ENCODE measurements at places on chromosomes 11 and 22.

GRCh38 chr22:38172832-38173640 lies 8.6 kb downstream of the PLA2G6 start:
- peak; percentile 59 for DNase-seq

DNA sequence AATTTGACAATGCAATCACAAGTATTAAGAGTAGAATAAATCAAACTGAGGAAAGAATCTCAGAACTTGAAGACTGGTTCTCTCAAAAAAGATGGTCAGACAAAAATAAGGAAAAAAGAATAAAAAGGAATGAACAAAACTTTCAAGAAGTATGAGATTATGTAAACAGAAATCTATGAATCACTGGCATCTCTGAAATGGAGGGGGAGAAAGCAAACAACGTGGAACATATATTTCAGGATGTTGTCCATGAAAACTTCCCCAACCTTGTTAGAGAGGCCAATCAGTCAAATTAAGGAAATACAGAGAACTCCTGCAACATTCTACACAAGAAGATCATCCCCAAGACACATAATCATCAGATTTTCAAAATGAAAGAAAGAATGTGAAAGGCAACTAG lies 235.7 kb downstream of the SBF2 start:
- no peak for DNase-seq

GRCh38 chr11:128963744-128964325 lies 21.2 kb upstream of the TP53AIP1 start:
- no peak for DNase-seq

DNA sequence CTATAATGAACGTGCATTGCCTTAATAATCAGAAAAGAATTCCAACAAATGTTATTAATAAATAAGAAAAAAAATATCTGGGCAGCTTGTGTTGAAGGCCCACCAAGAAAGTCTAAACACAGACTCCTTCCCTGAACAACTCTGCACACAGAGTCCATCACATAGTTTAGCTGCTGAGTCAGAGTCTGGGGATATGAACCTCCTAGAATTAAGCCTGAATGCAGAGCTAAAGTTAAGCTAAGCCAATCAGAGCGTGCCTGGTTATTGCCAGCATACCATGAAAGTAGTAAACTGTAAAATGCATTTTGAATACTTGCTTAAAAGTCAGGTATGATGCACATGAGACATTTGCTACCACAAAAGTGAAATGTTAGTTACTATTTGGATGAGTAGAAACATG lies 25.6 kb upstream of the TENM4 start:
- DNase-seq: no peak

DNA sequence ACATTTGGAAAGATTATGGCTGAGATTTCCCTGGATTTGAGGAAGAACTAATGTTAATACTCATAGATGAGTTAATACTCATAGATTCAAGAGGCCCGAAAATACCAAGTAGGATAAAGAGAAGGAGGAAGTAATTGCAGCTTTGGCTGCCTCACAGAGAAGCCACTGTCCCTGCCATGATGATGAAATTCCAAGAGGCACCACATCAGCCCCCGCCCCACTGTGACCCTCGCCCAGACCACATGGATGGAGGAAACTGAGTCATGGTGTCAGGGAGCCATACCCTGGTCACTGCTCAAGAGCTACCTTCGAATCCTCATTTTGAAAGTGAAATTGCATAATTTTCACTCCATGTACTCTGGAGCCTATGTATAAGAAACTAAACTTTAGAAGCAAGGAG lies 92.9 kb upstream of the SLC22A12 start:
- DNase-seq: no peak

GRCh38 chr22:37387793-37388192 lies 39.5 kb downstream of the ELFN2 start:
- DNase-seq: no peak

GRCh38 chr11:44256673-44257291 lies 53.2 kb downstream of the ALX4 start:
- no peak for DNase-seq

DNA sequence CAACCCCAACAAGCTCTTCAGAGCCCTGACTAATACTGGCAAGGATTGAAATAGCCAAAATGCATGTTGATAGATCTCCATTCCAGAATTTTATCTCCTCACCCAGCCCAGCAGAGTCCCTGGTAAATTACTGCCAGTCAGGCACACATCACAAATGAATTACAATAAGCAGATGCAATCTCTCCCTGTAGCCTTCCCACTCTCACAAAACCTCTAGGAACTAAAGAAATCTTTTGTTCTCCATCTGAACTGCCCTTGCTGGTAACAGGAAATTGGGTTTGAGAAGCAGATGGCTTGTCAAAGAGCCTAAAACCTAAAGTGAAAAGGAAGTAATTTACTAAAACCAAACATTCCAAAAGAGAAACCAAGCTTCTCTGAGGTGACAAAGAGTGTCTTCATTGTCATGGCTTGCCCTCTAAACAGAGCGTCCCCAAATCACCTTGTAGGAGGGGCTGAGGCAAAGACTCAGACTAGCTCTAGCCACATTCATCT lies 59.5 kb downstream of the FAM168A start:
- DNase-seq: no peak

DNA sequence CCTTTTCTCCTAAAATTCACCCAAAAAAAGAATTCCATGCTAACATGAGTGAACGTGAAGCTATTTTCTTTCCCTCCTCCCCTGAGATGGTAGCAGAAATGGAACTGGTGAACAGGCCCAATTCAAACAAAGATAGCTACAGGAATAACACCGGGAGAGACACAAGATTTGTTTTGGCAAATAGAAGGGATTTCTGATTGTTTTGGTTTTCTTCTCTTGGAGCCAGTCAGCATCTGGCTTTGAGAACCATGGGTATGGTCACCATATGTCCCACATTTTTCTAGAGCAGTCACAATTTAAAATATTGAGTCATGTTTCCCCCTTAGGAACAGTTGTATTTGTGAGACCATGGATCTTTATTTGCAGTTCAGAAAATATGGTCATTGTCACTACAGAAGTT lies 214.1 kb downstream of the FAM76B start:
- no peak for DNase-seq

DNA sequence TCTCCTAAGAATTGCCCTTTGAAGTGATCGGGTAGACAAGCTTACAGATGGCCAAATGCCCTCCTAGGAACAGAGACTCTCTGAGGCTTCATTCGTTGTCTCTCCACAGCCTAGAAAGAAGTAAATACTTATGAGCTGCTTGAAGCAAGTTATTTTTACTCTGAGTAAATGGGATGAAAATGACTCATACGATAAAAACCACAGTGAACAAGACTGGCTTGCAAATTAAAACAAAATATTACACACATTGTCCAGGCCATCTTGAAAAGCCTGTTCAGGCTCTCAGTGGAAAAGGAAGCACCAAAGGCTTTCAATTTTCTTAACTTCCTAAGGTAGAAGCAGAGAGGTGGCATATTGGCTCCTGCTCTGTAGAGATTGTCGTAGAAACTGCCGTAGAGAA lies 294.2 kb downstream of the NELL1 start:
- no peak for DNase-seq

DNA sequence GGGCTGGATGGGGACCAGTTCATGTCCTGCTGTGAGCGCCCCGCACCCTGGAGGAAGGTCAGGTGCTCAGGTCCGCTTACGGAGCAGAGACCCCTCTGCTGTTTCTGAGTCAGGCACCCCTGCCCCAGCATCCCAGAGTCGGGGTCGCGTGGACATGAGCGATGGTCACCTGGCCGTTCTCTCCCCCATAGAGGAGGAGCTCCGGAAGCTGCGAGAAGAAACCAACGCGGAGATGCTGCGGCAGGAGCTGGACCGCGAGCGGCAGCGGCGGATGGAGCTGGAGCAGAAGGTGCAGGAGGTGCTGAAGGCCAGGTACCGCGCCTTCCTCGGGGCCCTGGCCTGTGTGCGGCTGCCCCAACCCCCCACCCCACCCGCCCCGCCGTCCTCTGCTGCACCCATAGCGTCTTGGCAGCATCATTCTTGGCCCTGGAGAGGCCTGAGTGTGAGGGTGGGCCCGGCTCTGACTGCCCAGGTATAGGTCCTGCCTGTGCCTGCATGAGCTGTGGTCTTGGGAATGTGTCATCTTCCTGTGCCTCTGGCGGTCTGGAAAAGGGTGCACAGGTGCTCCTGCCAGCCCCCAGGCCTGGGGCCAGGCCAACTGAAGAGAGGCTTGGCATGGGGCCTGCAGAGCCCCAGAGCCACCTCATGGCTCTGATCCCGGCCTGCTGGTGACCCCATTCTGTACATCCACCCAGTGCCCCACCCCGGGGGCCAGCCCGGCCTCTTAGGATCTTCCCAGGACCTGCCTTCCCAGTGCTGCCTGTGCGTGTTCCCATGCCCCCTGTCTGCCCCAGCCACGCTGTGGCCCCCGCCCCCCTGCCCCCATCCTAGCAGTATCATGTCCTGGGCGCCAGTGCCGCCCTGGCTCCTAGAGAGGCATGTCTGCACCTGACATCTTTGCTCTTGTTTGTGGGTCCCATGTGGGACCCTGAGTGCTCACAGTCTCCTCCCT lies 38.1 kb downstream of the GRAMD4 start:
- DNase-seq: no peak

DNA sequence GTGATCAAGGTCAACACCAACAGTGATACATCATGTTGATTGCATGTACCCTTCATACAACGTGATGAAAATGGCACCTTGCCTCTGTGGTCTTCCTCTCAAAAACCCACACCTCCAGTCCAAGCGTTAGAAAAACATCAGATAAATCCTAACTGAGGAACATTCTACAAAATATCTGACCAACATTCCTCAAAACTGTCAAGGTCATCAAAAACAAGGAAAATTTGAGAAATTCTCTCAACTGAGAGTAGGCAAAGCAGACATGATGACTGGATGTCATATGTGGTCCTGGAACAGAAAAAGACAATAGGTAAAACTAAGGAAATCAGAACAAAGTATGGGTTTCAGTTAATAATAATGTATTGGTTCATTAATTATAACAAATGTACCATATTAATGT lies 64.0 kb upstream of the POU2AF1 start:
- DNase-seq: no peak

DNA sequence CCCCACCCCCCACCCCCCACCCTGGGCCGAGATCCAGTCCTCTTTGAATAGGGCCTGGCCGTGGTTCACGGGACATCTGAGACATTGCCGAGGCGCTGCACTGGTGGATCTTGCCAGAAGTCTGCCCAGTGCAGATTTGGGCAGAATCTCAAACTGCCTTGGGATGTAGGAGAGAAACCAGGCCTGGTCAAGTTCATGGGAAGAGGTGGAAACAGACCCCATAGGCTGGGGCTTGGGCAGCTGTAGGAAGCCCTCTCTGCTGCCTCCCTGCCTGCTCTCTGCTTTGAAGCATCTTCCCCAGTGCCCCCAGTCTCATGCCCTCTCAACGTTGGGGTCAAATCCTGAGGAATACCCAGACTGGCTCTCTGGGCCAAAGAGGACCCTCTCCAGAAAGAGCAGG lies 16.0 kb upstream of the PPP6R3 start:
- no peak for DNase-seq

- DNase-seq: no peak
Measured at GRCh38 chr22:34080433-34080832, 160.2 kb upstream of the LARGE1 start.

DNA sequence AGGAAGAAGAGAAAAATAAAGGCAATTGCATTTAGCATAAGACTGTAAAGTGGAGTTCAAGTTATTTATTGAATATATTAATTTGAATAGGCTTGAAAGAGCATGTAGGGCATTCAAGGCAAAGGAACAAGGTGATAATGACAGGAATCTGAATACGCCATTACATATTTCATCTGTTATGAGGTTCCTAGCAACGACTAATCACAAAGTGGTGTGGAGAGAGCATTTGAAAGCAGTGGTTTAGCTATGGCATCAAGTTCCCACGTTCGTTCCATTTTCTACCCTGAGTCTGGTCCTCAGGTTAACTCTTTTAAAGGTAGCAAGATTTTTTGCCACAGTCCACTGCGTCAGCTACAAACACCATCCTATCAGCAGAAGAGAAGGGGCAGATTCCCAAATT lies 59.4 kb downstream of the CNTN5 start:
- no peak for DNase-seq

- no peak for DNase-seq
Measured at GRCh38 chr22:29519996-29520395, 33.6 kb downstream of the THOC5 start.

- no peak for DNase-seq
Measured at GRCh38 chr11:93031386-93031785, 61.9 kb downstream of the MTNR1B start.

Measured in activated CD8-positive, alpha-beta memory T cell treated with anti-CD3 and anti-CD28 coated beads for 1 hour (primary cell).